ENCODE measurements at places on chromosomes 6 and 20. TPM values are rescaled to one million over a fixed set of nuclear protein-coding genes. Genes with fewer than 3 reads are reported as not detected.

Gene SMOC2
- 12.3 TPM for total RNA-seq

Gene SLC12A5
- not detected for total RNA-seq

Gene CST8
- total RNA-seq = not detected

DNA sequence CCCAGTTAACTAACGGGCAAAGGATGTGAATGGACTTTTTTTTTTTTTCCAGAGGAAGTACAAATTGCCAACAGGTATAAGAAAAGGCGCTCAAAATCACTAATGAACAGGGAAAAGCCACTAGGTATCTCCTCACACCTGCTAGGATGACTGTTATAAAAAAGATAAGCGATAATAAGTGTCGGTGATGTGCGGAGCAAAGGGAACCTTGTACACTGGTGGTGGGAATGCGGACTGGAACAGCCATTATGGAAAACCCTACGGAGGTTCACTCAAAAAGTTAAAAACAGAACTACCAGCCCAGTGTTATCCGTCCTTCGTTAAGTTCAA lies 787 bp upstream of the RAB32 start:
- DNase-seq = no peak

DNA sequence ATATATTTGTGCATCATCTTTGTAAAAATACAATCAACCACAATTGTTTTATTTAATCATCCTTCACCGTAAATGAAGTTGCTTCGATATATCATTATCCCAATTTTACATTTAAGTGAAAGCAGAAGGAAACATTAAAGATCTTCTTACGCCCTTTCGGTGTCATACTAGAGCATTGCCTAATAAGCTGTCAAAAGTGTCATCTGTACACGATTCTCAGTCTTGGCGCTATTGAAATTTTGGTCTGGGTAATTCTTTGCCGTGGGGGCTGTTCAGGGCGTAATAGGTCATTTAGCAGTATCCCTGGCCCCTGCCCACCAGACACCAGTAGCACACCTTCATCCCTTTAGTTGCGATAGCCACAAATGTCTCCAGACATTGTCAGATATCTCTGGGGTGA lies 40.4 kb upstream of the TMEM170B start:
- no peak for DNase-seq

DNA sequence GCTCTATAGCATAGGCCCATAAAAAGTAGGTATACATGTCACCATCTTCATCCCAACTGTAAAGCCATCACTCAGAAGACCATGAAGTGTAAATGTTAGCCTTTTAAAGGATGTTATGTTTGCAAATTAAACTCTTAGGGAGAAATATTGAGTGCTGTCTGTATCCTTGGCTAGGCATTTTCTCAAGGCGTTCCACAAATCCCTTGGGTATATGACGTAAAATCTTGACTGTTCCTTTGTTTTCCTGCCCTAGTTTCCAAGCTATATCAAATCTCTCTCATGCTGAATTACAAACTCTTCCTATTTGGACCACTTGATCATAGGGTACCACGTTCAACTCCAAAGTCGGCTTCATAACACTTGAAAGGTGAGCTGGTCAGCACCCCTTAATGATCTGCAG lies 486.2 kb downstream of the HDGFL1 start:
- DNase-seq = no peak

GRCh38 chr6:134437376-134437775 lies 119.5 kb upstream of the SGK1 start:
- no peak for DNase-seq

GRCh38 chr6:151675746-151676459 lies 131.6 kb upstream of the ESR1 start:
- no peak for DNase-seq

Measured in psoas muscle (tissue), 8 donors.